Peyer's patch (tissue), 4 donors: ENCODE measurements at places on chromosomes 6 and 20.

DNA sequence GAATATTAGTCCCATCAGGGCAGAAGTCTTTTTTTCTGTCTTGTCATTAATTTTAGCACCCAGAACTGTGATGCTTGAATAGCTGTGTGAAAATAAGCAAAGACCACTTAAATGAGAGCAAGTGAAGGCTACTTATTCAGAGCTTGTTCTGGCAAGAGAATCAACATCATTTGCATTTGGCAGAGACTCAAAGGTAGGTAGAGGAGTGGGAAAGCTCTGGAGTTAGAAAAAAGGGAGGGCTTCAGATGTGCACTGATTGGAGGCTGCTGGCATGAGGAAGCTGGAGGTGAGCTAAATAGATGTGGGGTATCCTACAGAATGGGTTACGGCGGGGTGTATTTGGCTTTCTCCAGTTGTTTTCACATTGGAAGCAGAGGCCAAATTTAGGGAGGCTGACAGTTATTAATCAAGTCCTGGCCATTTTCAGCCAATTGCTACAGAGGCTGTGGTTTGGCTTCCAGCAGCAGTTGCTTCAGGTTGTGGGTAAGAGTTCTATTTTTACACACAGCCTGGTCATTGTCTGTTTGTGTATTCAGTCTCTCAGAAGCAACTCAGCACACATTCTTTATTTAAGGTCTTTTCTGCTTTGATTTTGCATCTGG, 254.3 kb downstream of the BTBD3 start:
- no peak for DNase-seq

- no peak for DNase-seq
Observed at GRCh38 chr6:168345896-168346754, 26.5 kb upstream of the DACT2 start.

- DNase-seq = no peak
Observed at GRCh38 chr6:47200536-47201334, 109.0 kb downstream of the TNFRSF21 start.

DNA sequence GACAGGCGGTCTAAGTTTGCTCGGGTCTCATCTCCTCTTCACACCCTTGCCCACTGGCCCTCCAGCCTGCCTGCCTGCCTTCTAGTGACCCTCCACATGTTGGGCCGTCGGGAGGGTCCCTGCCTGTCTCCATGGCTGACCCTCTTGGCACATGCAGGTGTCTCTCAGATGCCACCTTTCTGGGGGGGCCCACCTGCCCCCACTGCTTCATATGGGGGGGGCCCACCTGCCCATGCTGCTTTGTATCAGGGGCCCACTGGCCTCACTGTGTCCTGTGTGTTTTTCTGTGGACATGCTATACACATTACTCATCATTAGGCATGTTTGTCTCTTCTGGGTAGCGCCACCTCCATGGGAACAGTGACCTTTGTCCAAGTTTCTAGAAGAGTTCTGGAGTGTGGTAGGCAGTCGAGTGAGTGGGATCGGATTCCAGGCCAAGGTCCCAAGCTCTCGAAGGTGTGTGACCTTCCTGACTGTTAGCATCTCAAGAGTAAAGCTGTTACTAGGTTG, 40.4 kb upstream of the KIF25 start:
- DNase-seq = peak; percentile 68

GRCh38 chr6:3356056-3356823, 97.5 kb downstream of the PSMG4 start:
- peak; percentile 88 for DNase-seq

DNA sequence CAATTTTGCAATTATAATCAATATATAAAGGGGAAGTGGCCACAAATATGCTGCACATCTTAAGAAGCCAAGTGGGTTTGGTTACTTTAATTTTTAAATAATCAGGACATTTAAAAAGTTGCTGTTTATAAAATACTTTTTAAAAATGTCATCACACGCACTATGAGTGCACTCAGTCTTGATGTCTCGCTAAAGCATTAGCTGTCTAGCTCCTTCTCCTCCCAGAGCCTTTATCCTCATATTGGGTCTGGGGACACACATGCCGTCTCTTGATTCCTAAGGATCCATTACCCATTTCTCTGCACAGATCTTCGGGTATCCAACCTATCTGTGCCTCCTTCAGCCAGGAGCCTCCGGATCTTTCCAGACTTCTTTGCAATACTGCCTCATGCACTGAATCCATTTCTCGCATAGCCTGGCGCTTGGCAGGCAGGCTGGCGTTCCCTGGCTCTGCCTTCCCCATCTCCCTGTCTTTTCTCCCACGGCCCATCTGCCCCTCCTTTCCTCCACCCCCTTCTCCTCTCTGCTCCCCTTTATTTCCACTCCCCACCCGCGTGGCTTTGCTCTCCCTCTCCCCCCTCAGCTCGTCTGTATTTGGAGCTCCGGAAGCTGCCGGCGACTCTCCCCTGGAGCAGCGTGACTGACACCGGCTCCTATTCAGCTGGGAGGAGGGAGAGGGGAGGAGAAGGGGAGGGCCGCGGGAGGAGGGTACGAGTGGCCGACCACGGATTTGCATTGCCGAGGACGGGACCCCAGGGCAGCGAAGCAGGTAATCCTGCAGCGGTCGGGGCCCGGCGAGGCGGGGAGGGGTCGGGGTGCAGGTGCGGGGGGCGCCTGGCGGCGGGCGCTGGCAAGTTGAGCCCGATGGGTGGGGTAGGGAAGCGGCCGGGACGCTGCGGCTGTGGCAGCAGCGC, at the start of gene CAP2:
Gene CAP2 (plus strand): TSS at position 618 of the 914 bp plus-strand sequence. CDS start 27,961 bp downstream, outside the sequence.
- no peak for DNase-seq

DNA sequence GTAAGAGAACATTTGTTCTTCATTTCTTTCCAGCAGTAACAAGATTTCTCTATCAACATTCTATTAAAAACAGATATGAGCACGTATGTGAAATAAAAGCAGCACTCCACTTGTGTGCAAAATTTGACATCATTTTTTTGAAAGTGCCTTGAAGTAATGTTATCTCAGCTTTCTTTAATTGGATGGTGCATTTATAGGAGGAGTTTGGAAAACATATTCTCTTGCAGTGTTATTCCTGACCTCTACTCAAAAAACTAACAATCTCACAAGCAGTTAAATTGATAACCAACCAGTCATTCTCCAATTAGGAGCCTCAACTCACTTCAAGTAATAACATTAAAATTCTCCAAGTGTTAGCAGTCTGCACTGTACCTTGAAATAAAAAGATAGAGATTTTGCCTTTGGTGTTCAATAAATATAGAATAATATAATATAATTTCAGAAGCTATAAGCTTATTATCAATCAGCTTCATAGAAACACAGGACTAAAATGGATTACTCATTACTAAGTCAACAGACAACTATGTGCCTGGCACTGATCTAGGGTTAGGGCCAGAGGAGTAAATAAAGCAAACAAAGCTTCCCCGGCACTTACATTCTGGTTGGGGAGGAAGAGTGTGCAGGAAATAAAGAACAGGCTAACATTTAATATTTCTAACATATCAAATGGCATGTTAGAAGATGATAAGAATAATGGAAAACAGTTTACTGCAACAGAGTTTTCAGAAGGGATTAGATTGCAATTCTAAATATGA, 149.0 kb upstream of the SGK1 start:
- no peak for DNase-seq

DNA sequence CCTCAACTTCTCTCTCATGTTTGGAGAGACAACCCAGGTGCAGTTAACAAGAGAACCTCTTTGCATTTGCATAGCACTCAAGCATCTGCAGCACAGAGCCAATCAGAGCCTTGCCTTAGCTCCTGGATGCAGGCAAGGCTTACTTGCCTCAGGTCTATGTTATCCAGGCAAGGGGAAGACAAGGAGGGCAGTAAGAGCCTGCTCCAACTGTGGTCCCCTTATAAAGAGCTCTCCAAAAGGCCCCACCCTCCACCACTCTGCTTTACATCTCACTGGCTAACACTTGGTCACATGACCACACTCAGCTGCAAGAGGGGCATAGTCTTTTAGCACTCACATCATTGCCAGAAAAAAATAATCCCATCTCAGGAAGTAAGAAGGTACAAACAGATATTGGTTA, 540.0 kb downstream of the PTPRT start:
- no peak for DNase-seq

GRCh38 chr6:160226118-160226591, 32.5 kb downstream of the SLC22A2 start:
- no peak for DNase-seq

DNA sequence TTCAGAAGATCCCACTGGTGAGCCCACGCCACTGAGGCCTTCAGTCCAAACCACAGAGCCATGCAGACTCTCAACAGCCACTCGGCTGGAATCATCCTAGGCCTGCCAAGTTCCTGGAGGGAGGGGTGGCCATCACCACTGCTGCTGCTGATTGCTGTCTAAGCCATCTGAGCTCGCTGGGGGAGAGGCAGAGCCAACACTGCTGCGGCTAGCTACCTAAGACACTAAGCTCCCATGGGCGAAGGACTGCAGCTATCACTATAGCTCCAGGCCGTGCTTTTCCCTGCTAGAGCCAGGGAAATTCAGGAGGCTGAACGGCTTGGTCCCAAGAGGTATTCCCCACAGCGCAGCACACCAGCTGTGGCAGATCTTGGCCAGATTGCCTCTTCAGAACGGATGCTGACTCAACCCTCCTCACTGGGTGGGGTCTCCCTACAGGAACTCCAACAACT, 73.6 kb downstream of the TBC1D32 start:
- DNase-seq = no peak

GRCh38 chr20:58723628-58723984, 31.0 kb downstream of the NPEPL1 start:
- DNase-seq = no peak

GRCh38 chr20:61490721-61491120, 238.7 kb downstream of the CDH4 start:
- no peak for DNase-seq

DNA sequence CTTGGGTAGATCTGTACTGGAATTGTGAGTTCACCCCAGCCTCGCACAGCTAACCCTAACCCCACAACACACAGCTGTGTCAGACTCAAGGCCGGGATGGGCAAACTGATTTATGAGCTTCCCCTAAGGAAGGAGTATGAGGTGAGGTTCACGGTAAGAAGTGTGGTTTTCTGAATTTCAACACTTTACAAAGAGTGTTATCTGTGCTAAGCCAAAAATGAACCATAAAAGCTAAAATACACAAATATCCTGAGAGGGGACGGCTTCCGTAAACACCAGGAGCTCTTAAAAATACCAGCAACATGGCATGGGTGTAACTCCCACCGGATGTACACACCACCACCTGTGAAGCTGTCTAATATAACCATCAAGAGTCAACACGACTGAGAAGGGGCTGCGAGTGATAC, 101.2 kb downstream of the ATP9A start:
- no peak for DNase-seq

DNA sequence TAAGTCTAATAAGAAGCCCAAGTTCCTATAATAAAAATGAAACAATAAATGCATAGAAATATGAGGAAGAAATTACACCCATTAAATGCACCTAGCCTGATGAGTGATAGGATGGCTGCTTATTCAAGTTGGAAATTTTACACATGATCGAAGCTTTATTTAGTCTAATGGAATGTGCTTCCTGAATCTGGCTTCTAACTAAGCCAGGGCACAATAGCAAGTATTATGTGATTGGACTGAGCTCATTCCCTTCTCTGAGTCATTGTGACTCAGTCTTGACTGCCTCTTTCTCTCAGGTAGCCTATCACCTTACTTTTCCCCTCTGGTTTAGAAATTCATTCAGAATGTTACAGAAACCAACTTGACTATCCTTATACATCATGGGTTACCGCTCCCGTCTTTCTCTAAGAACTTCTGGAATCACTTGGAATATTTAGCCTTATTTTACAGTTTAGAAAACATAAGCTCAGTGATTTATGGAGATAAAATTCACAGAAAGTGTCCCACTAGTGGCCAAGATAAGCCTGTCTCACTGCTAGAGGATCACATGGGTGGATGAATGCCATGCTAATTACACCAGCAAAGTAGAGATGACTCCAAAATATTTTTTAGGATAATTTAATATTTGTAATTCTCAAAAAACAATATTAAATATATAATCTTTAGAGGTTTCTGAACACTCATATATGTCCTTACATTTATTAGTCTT, 505.3 kb upstream of the JAG1 start:
- no peak for DNase-seq

DNA sequence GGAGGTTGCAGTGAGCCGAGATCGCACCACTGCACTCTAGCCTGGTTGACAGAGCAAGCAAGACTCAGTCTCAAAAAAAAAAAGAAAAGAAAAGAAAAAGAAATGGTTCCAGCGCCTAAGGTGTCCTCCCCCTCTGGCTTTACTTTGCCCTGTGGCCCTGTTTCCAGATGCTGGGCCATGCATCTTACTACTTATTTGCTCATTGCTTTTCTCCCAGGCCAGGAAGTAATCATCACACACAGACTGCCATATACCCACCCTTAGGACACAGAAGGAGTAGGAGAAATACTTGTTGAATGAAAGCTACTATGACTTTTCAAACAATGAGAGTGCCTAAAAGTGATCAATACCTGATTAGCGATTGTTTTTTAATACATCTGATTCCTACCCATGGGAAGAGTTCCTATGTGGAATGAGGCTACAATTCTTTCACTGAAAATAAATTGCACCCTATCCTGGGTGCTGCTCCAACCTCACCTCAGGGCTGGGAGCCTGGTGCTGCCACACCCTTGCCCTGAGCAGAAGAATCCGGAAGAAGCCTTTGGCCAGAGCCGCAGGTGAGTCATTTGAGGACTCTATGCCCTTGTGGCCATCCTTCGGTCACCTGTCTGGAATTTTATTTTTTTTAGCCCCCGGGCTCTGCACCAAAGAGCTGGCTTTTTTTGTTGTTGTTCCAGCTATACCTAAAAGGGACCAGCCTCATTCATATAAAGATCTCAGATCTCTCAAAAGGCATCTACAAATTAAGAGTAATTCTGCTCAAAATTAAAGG, 22.7 kb upstream of the TFAP2C start:
- DNase-seq = peak; percentile 64

GRCh38 chr20:47327711-47328110, 28.8 kb downstream of the ZMYND8 start:
- DNase-seq = no peak

DNA sequence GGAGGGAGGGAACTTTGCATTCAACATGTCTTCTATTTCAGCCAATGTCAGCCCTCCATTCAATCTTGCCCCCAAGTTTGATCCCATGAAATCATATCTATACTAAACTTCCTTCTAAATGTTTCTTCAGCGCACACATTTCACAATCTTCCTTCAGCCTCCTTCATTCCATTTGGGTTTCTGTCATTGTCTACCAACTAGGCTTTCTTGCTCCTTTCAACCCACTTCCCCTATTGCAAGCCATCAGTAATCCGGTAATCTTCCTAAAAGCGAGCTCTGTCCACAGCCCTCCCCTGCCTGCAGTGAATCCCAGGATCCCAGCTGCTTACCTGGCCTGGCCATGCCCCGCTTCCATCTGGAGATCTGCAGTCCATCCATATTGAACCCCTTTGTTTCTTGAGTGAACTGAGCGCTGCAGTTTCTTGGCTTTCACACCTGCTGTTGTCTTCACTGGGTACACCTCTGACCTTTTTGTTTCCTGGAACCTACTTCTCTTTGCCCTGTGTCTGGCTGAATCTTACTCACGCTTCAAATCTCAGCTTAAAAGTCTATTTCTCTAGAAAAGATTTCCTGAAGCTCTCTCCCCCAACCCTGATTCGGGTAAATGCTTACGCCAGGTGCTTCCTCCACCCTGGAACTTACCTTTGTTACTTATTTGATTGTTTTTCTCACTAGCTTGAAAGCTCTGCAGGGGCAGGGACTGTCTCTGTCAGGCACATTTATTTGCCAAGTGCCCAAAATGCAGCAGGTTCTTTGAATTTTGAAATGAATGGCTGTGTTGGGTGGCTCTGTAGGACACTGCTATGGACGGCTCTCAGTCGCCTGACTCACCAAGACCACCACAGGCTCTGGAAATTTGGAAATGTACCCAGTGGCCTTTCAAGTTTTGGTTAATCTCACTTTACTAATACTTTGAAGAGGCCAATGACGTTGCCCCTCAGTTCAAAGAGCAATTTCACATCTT, 50.3 kb downstream of the ADTRP start:
- DNase-seq = no peak
